Nucleus accumbens (tissue), 56 donors: ENCODE measurements at places on chromosomes 6 and 20.
A peak's percentile ranks its signal among the peaks of the same experiment; 100 is the strongest.

DNA sequence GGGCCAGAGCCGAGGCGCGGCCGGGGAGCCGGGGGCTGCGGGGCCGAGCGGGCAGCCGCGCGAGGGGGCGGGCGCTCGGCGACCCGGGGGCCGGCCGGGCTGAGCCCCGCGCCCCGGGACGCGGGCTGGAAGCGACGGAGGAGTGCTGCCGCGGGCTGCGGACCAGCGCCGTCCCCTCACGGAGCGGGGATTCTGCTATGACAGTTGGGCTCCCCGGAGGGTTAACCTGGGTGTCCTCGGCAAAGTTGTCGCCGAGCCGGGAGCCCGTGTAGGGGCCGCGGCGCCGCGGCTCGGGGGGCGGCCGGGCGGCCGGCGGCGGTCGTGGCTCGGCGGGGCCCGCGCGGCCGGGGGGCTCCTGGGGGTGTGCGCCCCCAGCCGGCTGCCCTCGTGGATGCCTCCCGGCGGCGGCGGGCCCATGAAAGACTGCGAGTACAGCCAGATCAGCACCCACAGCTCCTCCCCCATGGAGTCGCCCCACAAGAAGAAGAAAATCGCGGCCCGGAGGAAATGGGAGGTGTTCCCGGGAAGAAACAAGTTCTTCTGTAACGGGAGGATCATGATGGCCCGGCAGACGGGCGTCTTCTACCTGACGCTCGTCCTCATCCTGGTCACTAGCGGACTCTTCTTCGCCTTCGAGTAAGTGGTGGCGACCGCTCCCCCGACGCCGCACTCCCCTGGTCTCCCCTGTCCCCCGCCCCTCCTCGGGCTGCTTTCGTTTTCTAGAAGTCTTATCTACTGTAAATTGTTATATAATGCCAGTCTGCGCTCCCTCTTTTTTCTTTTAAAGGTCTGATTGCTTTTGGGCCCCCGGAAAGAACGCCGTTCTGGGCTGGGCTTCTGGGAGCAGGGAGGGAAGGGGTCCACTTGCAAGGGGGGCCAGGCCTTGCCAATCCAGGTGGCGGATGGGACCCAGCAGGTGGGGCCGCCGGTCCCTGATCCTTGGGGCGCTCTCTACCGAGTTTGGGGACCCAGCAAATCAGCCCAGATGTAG lies 936 bp downstream of the ZDHHC14 start:
- DNase-seq: peak; percentile 52

DNA sequence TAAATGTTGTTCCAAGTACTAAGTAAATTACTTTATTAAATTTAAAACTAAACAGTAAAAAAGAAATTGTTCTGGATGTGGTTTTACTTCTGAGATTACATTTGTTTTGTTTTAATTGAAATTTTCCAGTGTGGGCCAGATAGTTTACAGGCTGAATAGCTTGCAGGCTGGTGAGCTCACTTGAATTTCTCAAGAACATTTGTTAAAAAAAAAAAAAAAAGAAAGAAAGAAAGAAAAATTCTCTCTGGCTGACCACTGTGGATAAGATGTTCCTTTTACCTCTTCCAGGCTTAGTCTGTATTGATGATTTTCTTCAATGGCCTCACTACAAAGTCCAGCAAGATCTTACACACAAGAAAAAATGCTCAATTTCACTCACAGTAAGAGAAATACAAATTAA lies 85.4 kb downstream of the PLCG1 start:
- DNase-seq: no peak

DNA sequence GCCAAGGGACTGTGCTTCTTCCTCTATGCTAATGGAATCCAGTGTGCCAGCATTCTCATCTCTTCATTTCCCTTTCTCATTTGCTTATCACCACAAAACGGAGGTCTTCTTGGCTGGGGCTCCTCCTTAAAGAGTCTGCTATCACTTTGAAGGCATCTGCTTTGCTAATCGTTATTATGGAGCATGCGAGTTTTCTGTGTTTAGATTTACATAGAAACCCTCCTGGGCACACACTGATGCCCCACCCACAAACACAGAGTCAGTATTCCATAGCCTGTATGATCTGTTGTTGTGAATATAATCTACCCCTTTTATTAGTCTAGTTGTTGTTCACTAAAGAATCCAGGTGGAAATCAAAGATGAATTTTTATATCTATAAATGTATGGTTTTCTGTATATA lies 83.4 kb upstream of the XRN2 start:
- DNase-seq: no peak

- no peak for DNase-seq
Observed at GRCh38 chr20:36441027-36441414, 100.3 kb upstream of the MYL9 start.

DNA sequence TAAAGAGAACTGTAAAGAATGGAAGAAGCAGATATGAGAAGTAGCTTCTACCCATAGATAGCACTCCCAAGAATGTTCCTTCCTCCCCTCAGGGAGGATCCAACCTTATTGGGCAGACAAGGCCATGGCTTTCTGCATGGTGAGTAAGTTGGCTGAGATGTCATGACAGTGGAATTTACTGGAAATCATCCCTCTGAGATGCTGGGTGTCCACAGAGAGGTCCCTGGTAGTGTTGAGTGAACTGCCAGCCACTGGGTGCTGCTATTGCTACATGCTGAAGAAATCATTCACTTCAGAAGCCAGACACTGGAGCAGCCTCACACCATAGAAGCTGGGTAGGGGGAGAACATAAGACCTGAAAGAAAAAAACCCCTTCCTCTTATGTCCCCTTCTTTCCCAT lies 46.4 kb upstream of the FERMT1 start:
- no peak for DNase-seq
